A172 (cell line): ENCODE measurements at places on chromosomes 7 and 10. TPM values are rescaled to one million over a fixed set of nuclear protein-coding genes. Genes with fewer than 3 reads are reported as not detected.

- no peak for DNase-seq
Measured at GRCh38 chr7:134851141-134851540, 71.7 kb downstream of the CALD1 start.

GRCh38 chr10:14810969-14811953, 26.6 kb downstream of the CDNF start:
- DNase-seq: no peak

DNA sequence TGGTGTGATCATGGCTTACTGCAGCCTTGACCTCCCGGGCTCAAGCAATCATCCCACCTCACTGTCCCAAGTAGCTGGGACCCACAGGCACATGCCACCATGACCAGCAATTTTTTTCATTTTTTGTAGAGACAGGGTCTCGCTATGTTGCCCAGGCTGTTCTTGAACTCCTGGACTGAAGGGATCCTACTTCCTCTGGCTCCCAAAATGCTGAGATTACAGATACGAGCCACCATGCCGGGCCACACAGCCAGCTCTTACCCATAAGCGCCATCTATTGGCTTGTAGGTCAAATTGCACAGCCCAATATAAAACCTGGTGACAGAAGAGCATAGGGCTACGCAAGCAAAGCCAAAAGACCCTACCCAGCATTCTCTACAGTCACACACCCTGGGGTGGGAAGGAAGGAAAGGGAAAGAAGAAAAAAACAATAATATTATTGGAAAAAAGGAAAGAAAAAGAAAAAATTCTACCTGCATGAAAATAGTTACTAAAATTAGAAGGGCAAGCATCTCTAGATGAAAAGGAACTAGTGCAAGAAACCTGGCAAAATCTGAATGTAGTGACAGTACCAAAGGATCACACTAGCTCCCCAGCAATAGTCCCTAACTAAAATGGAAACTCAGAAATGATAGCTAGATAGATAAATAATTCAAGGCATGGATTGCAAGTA, 29.4 kb upstream of the AMPH start:
- DNase-seq: peak; percentile 57

GRCh38 chr10:58593008-58593407, 80.3 kb downstream of the BICC1 start:
- DNase-seq: no peak

DNA sequence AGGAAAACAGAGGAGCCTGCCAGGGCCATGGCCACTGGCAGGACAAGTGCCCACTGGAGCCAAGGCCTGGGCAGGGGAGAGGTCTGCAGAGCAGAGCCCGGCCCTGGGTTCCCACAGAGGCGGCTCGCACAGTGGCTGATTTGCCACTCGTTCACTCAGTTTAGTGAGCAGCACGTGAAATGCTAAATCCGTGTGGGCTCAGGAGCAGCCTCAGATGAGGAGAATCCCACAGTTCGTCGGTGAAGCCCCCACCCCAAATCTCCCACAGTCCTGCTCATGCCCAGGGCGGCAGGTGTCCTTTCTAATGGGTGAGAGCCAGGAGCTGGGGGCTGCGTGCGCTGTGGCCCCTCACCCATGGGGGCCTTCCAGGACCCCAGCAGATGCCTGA, 107.7 kb upstream of the FAM20C start:
- DNase-seq: no peak

DNA sequence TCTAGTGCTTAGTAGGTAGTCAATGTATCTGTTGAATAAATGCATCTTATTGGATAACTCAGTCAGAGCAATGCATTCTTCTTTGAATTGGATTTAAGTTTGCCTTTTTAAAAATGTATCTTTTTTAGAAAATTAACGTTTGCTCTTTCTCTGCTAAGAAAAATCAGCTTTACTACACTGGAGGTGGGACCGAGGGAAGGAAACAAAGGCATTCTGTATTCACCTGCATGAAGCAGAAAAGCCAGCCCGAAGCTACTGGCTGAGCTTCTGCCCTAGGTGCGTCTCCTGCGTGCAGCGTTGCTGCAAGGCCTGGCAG, 22.2 kb upstream of the ITGB1 start:
- no peak for DNase-seq

DNA sequence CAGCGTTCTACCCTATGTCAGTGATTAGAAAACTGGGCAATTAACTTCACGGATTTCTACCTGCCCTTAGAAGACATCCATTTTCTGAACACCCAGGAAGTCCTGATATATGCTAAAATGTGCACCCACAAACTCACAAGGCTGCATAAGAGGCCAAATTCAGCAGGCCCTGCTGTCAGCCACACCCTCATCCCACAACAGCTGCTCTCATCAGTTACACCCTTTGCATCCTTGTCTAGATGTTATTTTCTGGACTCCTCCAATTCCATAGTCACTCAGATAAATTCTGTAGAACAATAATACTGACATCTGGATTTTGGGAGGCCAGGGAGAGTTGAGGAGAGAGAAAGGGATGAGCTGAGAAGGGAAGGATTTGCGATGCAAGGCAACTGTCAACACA, 208.9 kb downstream of the TAX1BP1 start:
- no peak for DNase-seq

The HYAL4 gene
- total RNA-seq: not detected in 2 replicates

The ADAP1 gene
- 33.3 and 46.8 TPM in 2 replicates for total RNA-seq

The CPN1 gene
- total RNA-seq: not detected in 2 replicates

The HOXA2 gene
- total RNA-seq: 0.17 TPM in 1 of 2 replicates, not detected in the other

The CTAGE4 gene
- total RNA-seq: not detected in 2 replicates

DNA sequence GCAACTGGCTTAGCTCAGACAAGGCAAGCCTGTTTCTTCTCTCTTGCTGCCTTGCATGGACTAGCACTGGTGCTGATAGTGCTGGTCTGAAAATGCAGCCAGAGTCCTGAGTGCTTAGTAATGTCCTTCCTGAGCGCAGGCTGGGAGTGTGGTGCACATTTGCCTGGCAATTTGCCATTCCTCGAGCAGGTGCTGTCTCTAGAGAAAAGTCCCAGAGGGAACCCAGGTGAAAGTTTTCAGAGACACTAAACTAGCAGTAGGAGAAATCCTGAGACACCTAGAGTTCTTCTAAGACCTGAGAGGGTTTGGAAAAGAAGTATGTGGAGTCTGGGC, 1.9 kb downstream of the SFTPD start:
- DNase-seq: no peak

- no peak for DNase-seq
Measured at GRCh38 chr7:11207565-11207964, 233.9 kb downstream of the PHF14 start.

GRCh38 chr7:74044366-74045350, 16.7 kb downstream of the ELN start:
- no peak for DNase-seq

The ANKRD61 gene
- 1.0 TPM in 1 of 2 replicates, not detected in the other for total RNA-seq

DNA sequence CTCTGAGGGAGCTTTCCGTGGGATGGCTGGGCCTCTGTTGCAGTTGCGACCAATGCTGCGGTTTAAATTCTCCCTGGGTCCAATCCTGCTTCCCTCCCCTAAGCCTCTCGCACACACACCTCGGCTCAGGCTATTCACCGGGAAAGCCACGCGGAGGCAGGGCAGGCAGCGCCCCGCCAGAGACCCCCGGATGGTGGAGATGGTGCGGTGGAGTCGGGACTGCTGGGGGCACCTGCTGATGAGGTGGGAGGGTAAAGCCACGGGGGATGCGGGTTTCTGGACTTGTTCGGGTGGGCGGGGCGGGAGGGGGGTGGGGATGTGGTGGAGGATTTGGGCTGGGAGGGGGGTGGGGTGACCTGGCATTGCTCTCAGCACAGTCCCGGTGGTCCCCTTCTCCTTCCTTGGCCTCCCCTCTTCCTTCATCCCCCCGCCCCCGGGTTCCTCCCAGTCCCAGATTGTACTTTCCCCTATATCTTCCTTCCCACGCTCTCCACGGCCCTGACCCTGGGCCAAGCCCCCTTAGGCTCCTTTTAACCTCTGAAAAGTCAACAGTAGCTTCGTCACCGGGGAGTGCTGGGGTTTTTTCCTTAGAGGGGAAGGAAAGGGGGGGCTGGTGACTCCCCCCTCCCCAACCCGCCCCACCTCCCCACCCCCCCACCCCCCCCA, 16.4 kb downstream of the UNCX start:
- DNase-seq: no peak

The NME8 gene
- not detected in 2 replicates for total RNA-seq

- DNase-seq: no peak
Measured at GRCh38 chr7:139431010-139431409, 52.5 kb downstream of the KLRG2 start.

The LFNG gene
- total RNA-seq: 21.2 and 32.5 TPM in 2 replicates

DNA sequence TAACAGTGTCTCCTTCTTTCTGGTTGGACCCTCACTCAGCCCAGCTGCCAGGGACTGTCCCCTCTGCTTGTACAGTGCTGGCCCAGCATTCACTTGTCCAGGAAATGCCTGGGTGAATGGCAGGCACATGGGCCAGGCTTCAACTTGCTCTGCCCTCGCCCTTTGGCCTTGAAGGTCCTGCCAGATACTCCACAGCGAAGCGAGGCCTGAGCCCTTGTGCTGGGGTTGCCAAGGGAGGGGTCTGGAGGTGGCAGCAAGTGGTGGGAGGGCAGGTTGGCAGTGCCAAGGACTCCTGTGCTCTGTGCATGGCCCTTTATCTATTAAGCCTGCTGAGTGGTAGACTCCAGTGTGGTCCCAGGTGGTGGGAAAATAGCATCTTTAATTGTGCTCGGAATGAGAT, 75.7 kb downstream of the CDH23 start:
- no peak for DNase-seq

DNA sequence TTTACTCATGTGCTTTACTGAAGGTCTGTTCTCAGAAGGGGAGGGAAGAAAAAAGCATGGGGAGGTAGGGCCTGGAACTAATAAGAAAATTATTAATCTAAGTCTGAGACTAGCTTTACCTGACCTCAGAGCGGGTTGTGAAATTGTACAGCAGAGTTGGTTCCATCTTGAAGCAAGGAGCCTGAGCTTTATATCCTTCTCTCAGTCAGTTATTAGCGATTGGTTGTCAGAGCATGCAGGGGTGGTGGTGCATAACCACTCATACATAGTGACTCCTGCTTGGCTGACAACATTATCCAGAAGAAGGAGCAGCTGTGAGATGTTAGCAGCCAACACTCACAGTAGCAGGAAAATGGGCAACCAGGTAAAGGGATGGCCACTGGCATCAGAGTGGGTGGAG, 976.3 kb upstream of the LRRTM3 start:
- DNase-seq: no peak

The PALD1 gene
- 4.0 and 5.8 TPM in 2 replicates for total RNA-seq

- no peak for DNase-seq
Measured at GRCh38 chr10:8085251-8085650, 30.8 kb downstream of the GATA3 start.

GRCh38 chr7:159141167-159141566, 3.5 kb downstream of the VIPR2 start:
- DNase-seq: no peak

GRCh38 chr10:44809647-44810046, 101.5 kb upstream of the TMEM72 start:
- no peak for DNase-seq

The C10orf62 gene
- total RNA-seq: 0.38 TPM in 1 of 2 replicates, not detected in the other

The GHITM gene
- 364 and 445 TPM in 2 replicates for total RNA-seq

The ADCY1 gene
- 3.5 and 4.4 TPM in 2 replicates for total RNA-seq

The HMX3 gene
- total RNA-seq: not detected in 2 replicates

DNA sequence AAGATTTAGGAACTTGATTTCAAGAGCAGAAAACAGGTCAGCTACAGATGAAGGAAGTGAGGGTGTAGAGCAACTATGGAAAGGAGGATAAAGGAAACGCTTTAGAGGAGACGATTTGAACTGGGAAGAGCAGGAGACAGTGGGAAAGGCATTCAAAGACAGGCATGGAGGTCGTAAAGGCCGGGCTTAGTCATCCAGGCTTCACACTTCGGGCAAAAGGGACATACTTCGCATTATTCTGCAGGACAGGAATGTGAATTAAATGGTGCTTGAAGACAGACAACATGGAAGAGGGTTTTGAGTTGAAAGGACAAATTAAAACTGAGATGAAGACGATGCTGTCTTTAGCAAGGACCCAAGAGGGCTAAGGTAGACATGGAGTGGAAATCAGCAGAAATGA, 8.1 kb downstream of the FAM171A1 start:
- peak; percentile 66 for DNase-seq

- no peak for DNase-seq
Measured at GRCh38 chr7:127932496-127932895, 98.7 kb downstream of the LRRC4 start.

The ADRB1 gene
- total RNA-seq: 1.1 and 1.5 TPM in 2 replicates

DNA sequence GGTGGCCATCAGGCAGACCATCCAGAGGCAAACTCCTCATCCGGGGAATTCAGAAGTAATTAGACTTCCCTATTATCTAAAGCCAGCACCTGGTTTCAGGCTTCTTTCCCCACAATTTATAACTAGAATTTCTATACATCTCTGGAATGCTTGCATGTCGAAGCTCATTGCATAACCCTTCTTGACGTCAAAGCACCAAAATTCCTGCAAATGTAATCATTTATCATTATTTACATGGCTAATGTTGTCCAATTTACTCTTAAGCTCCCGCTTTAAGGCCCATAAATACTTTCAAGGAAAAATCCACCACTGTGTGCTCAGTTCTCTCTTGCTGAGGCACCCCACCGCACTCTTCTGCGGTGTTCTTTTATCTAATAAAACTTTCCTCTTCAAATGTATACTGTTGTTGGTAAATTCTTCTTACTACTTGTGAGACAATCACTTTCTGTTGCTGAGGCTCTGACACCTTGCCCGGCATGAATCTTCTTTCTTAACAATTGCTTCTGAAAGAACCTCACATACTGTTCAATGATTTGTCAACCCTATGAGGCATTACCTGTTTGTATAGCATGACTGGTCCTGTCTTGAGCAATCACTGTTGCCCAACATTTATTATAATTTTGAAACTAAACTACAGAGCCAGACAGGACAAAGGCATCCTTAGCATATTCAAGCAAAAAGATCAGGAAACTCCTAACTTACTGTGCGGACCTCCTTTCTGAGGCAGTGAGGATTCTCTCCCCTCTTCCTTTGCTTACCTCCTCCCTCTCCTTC, 17.4 kb upstream of the GPR141 start:
- DNase-seq: no peak

DNA sequence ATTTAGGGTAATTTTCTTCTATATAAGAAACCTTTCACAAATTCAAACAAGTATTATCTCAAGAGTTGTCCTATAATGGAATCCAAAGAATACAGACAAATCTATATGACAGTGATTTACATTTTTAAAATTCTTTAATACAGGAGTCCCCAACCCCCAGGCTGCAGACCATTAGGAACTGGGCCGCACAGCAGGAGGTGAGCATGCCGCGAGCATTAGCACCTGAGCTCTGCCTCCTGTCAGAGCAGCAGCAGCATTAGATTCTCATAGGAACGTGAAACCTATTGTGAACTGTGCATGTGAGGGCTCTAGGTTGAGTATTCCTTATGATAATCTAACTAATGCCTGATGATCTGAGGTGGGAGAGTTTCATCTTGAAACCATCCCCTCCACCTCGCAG, 37.7 kb downstream of the SNX13 start:
- DNase-seq: no peak

GRCh38 chr7:40715053-40715430, 580.2 kb downstream of the SUGCT start:
- DNase-seq: no peak

The FOXI2 gene
- total RNA-seq: not detected in 2 replicates

DNA sequence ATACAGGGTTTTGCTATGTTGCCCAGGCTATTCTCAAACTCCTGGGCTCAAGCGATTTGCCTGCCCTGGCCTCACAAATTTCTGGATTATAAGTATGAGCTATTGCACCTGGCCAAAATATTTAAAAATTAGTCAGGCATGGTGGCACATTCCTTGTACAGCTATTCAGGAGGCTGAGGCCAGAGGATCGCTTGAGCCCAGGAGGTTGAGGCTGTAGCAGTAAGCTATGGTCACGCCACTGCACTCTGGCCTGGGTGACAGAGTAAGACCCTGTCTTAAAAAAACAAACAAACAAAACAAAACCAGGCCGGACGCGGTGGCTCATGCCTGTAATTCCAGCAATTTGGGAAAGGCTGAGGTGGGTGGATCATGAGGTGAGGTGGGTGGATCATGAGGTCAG, 14.5 kb upstream of the SIRT1 start:
- no peak for DNase-seq

The WNT8B gene
- not detected in 2 replicates for total RNA-seq
